ENCODE measurements at places on chromosomes 7 and 10. TPM values are rescaled to one million over a fixed set of nuclear protein-coding genes. Genes with fewer than 3 reads are reported as not detected.

- no peak for DNase-seq
Measured at GRCh38 chr10:77190291-77190690, 447.3 kb downstream of the KCNMA1 start.

GRCh38 chr7:55423891-55424290 is 58.8 kb downstream of the LANCL2 start:
- no peak for DNase-seq

- no peak for DNase-seq
Measured at GRCh38 chr7:50121286-50121685, 28.2 kb upstream of the ZPBP start.

DNA sequence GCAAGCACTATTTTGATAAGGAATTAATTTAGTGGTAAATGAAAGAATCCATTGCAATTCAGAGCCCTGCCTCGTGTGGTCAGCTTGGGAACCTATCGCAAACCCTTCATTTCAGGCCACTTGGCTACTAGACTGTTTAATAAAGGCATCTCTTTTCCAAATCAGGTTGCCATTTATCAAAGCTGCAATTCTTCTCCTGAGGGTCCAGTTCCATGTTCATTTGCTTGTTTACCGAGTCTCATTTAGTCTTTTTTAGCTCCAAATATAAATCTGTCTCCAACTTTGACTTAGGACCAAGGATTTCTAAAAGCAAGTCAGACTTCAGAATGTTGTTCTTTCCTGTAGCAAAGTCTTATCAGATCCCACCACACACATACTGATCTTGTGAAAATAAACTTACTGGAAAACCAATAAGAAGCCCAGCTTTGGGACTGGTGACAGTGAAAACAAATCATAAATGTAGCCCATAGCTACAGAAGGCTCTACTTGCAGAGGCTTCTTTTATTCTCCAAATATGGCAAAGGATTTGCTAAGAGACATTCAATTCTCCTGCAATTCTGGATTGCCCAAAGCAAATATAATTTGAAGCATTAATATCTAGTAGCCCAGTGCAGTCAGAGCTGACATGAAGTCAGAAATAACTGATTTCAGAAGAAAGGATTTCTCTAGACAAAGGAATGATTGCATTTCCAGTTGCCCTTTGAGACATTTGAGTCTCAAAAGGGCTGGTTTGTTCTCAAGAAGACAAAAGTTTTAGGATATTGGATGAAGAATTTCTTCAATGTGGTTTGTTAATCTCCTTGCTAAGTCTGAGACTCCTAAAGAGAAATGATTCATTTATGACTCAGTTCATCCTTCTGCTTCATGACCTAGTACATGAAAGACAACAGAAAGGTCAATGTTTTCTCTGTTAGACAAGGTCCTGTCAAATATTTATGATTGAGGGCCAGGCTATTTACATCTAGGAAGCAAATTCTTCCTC is 28.0 kb downstream of the PPP1R3C start:
- no peak for DNase-seq

The NCF1 gene
- polyA plus RNA-seq, result 0.84 TPM

- no peak for DNase-seq
Measured at GRCh38 chr7:116167177-116167576, 43.2 kb upstream of the TES start.

DNA sequence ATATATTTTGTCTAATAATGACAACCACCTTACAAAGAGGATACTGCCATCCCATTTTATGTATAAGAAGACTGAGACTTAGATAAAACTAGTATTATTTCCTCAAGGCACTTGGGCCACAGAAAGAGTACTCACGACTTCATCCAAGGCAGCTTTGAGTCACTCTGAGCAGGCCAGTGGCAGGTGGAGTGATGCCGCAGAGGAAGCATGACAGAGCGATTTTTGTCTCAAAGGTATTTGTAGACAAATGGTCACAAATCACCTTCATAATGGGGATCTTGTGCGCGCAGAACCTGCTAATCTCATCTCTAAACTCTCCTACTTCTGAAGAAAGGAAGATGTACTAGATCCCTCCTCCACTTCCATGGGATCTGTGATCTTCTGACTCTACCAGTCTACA is 113.2 kb upstream of the NAMPT start:
- DNase-seq, result no peak

- DNase-seq, result no peak
Measured at GRCh38 chr10:104417637-104418292, 64.1 kb downstream of the CFAP58 start.

GRCh38 chr10:68105820-68106219 is 3.5 kb upstream of the MYPN start:
- DNase-seq, result no peak

The NCOA4 gene
- polyA plus RNA-seq, result 254 TPM

DNA sequence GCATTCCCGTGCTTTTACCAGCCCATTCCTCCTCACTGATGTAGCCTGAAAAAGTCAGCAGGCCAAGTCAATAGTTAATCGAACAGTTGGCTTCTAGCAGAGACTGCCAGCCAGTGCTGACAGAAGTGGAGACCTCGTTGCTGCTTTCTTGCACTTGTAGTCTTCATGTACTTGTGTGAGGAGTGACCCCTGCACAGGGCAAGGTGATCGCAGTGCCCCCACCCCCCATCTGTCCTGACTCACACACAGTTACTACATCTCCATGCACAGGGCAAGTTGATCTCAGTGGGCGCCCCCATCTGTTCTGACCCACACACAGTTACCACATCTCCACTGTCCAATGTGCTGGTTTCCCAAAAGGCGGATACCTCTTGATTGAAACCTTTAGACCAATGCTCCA is 34.2 kb downstream of the C10orf71 start:
- DNase-seq, result no peak

DNA sequence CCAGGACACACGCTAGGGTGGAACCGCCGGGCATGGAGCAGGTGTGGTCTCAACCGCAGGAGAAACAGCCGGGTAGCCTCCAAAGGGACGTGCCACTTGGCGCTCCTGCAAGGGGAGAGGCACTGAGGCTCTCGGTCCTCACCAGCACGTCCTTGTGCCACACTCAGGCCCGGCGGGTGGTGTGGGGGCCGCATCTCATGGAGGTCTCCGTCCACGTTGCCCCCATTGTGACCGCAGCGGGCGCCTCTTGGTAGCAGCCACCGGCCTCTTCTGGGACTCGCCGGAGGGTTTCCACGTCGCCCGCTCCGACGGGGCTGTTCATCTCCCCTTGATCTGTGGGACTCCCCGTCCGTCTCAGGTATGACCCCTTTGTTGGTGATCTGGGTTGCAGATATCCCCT is 49.2 kb upstream of the ELFN1 start:
- no peak for DNase-seq

DNA sequence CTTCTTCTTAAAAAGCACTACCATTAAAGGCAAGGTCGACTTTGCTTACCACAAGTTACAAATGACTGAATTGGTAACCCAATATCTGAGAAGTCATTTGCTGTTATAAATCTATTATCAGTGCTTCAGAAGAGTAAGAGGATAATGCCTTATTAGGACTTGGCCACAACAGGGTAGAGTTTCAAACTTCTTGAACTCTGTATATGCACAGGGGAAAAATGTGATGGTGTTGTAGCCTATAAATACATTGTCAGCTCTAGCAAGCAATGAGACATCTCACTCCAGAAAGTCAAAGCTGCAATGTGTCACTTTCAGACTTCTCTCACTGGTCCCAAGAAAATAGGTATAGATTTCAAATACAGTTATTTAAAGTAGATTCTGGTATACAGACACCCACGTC is 9.3 kb downstream of the TFEC start:
- DNase-seq, result no peak

The TCTN3 gene
- 76.5 TPM for polyA plus RNA-seq

The TRAPPC14 gene
- 20.4 TPM for polyA plus RNA-seq

The BUB3 gene
- 122 TPM for polyA plus RNA-seq

GRCh38 chr7:127882313-127882920 is 148.8 kb downstream of the LRRC4 start:
- DNase-seq, result no peak

The CREB5 gene
- 8.1 TPM for polyA plus RNA-seq

- no peak for DNase-seq
Measured at GRCh38 chr10:15363031-15363430, 8.1 kb downstream of the FAM171A1 start.

GRCh38 chr10:77577666-77578229 is 59.9 kb downstream of the KCNMA1 start:
- DNase-seq, result no peak

DNA sequence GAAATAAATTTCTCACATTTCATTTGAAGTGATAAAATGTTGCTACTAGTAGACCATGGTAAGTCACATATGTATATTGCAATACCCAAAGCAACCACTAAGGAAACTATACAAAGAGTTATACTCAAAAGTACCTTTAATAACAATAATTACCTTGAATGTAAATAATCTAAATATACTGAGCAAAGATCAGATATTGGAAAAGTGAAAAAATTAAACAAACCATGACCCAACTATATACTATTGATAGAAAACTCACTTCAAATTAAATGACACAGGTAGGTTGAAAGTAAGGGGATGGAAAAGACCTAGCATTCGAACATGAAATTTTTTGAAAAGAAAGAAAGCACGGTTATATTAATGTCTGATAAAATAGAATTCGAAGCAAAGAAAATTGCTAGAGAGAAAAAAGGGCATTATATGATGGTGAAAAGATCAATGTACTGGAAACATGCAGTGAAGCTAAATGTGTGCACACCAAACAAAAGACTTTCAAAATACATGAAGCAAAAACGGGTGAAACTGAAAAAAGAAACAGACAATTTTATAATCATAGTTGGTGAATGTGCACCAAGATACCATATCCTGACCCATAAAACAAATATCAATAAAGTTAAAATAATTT is 29.1 kb downstream of the TFPI2 start:
- DNase-seq, result no peak

DNA sequence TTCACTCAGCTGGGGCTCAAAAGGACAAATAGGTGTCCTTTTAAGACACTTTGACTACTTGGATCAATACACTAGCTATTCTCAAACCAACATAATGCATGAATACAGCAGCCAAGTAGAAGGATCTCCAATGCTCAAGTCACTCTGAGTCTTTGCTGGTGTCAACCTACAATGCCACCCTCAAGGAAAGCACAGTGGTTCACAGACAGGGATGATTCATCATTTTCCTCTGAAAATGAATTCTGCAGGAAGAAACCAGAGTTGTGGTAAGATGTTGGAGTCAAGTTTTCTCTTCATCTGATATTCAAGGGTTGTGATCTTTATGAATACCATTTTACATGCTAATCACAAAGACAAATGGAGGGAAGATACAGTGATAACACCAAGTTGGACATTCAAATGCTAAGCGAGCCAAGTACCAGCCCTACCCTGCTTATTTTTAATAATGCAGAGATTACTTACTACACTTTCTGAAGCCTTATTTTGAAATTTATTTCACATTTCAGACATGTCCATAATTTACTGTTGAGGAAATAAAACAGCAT is 143.1 kb upstream of the FGFR2 start:
- DNase-seq, result no peak

DNA sequence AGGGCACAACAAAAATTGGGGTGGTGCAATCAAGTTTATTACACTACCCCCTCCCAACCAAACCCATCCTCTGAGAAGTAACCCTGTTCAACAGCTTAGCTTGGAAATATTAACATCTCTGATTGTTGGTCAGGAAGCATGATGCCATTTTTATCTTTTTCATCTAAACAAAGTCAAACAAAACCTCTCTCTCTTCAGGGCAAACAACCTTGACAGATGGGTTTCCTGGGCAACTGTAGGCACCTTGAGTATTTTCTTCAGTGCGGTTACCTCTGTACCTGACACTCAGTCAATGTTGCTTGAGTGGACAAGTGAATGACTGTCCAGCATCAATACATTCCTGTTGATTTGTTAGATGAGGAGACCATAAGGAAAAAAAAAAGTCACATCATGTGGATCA is 183.6 kb downstream of the NRP1 start:
- DNase-seq, result no peak

GRCh38 chr10:29257106-29257783 is 31.6 kb upstream of the LYZL1 start:
- peak; percentile 55 for DNase-seq

The ITPRID1 gene
- polyA plus RNA-seq, result 0.01 TPM

GRCh38 chr7:11341285-11341944 is 367.7 kb downstream of the PHF14 start:
- no peak for DNase-seq

The UNCX gene
- polyA plus RNA-seq, result 14.9 TPM

The KDM7A gene
- polyA plus RNA-seq, result 11.7 TPM

- no peak for DNase-seq
Measured at GRCh38 chr7:47472444-47473157, 109.3 kb downstream of the TNS3 start.

GRCh38 chr10:107576746-107577145 is 412.2 kb upstream of the SORCS1 start:
- no peak for DNase-seq

DNA sequence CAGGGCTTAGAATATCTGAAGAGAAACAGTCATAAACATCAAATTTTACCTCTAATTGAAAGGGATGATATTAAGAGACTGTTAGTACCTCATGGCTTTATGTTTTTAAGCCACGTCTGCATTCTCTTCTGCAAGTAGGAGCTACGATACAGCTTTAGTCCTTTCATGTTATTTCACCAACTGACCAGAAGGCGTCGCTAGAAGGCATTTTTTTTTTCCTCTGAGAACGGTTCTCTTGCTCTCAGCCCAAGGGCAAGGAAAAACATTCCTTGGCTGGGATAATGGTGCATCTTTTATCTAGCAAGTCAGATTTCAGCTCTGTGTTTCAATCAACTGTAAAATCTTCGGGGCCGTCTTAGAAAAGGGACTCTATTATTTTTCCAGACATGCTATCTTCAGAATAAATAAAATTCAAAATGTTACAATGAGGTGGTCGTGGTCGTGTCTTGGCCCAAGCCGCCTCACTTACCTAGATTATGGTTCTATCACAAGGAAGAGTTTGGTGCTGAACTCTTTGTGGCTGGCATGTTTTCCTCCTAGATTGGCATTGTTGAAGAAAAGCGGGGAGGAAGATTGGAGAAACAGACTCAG is 41.6 kb upstream of the LYZL2 start:
- peak; percentile 62 for DNase-seq

DNA sequence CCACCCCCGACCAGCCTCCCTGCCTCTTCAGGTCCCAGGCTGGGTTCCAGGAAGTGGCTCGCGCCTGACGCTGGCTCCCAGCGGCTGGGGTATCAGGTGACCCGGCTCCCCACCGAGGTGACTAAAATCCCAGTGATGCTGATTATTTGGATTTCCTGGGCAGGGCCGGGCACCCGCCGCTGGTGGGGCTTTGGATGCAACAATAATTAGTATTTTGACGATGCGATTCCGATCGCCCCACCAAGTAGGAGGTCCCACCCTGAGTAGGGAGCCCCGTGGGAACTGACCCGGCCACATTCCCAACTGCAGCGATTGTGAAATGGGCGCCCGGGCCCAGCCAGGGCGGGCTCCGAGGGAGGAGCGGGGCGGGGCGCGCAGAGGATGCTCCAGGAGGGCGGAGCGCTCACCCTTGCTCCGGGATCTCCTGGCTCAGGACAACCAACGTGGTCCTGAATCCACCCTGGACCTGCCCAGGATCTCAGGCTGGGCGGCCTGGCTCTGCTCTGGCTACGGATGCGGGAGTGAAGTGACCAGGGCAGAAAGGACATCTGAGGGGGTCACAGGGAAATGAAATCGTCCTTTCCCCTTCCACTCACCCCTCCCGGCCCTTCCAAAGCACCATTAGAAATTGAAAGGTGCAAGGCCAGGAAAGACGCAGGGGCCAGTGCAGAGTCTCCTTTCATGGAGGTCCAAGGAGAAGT is 32.6 kb downstream of the DUSP5 start:
- DNase-seq, result no peak

The NAT16 gene
- not detected for polyA plus RNA-seq
